ENCODE measurements at places on chromosomes 16 and 17. TPM values are rescaled to one million over a fixed set of nuclear protein-coding genes. Genes with fewer than 3 reads are reported as not detected.

DNA sequence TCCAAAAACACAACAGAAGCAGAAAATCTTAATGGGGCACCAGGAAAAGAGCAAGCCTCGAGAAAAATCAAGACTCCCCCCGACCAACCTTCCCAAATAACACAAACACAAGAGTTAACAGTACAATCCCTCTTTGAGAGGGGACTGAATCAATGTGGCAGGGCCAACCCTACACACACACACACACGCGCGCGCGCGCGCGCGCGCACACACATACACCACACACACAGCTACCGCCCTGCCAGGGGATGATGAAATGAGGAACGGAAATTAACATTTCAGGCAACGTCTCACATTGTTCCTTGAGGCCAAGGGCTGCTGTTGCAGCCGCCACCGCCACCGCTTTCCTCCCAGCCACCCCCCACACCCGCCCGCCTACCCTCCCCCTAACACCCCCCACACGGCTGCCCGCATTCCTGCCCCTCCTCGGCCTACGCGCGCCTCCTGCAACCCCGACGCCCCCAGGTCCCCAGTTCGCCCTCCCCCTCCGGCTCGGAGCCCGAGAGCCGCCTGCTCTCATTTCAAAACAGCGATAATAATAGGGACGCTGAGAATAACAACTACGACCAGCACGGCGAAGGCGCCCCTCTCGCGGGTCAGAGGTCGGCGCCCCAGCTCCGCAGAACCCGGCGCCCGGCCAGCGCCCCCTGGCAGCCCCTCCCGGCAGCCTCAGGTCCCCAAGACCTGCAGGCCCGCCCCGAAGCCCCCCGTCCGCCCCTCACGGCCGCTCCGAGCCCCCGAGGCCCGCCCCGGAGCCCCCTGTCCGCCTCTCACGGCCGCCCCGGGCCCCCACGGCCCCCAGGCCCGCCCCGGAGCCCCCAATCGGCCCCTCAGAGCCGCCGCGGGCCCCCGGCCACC is 1.1 kb downstream of the ANKRD11 start:
- H3K4me3 ChIP-seq = peak overlapping the region; percentile 98
- H3K27me3 ChIP-seq = no peaks in the 10 kb centered on the region
- peak overlapping the region; percentile 95 for H3K27ac ChIP-seq
- no peaks in the 10 kb centered on the region for H3K36me3 ChIP-seq
- H3K4me1 ChIP-seq = peaks cover 50% of the 10 kb centered on the region
- peak; percentile 95 for DNase-seq

C16orf96 gene
- total RNA-seq = 0.16 TPM

GRCh38 chr17:68600931-68601564 is at the start of gene FAM20A:
Gene FAM20A (minus strand): TSS chr17:68601367. CDS start chr17:68600666, 701 bp downstream.
- no peak for DNase-seq
- peak within 1 kb of the TSS; percentile 46 for H3K4me3 ChIP-seq
- peak within 1 kb of the TSS; percentile 69 for H3K27ac ChIP-seq
- H3K4me1 ChIP-seq = peaks cover 17% of the 10 kb centered on the region

DNA sequence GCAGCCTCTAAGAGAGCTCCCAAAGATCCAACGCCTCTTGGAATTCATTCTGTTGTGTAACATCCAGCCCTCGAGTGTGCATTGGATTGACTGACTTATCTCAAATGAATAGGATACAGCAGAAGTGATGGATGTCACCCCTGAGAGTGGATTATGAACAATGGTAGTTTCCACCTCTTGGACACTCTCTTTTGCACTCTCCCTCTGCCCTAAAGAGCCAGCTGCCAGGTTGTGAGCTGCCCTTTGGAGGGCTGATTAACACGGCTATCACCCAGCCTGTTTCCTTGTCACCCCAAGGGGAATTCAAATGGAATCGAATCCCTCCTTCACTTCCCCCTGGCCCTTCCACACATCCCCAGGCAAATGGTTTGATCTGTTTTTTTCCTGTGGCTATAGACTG is 21.2 kb upstream of the HAPSTR1 start:
- no peaks in the 10 kb centered on the region for H3K36me3 ChIP-seq
- no peak overlapping the region for H3K4me3 ChIP-seq
- H3K4me1 ChIP-seq = no peaks in the 10 kb centered on the region
- no peak overlapping the region for H3K27ac ChIP-seq
- H3K27me3 ChIP-seq = no peaks in the 10 kb centered on the region
- DNase-seq = no peak

DNA sequence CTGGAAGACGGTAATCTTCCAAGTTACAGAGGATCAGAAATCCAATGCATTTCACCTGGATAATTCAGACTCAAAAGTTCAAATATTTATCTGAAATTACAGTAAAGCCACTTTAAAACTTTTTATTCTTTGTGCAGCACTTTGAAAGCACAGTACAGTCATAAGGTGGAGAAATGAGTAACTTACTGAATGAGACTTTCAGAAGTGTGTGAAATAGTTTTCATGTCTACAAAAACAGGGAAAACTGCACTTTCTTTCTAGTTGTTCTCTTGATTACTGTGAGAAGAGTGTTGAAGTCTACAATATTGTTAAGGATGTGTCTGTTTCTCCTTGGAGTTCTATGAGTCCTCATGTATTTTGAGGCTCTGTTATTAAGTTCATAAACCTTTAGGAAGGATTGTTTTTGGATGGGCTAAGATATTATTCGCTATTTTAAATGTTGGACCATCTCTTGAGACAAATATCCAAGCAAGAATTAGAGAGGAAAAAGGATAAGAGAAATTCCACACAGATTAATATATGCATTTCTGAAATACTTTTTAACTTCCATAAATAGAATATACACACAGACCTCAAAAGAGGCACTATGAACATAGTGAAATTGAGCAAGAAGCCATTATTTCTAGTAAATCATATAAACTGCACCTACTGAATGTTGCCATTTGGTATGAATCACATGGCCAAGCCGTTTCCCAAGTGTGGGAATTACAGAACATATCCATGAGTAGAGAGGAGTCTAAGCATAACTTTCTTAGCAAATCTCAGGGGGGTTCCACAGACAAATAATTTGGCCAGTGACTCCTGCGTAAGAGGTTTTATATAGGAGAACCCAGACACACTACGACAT is 83.6 kb upstream of the PLEKHM1 start:
- no peak for DNase-seq
- H3K36me3 ChIP-seq = no peaks in the 10 kb centered on the region
- no peak overlapping the region for H3K4me3 ChIP-seq
- H3K27me3 ChIP-seq = no peaks in the 10 kb centered on the region

TP53TG3 gene
- total RNA-seq = not detected

DNA sequence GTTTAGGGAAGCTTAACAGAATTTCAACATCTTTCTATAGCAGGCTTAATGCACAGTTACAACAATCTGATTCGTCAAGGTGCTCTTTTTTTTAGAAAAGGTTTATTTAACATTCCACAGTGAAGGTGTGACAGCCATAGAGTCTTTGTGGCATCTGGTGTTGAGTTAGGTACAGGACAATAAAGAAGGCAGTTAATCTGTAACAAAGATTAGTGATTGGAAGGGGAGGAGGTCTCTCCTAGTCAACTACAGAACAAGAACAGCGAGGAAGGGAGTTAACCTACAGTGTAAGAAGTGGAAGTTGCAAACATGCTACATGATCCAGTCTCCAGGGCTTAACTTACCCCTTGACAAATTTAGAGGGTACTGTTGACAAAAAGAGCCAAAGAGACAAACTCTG is 3.0 kb upstream of the ZDHHC7 start:
- no peaks in the 10 kb centered on the region for H3K4me1 ChIP-seq
- H3K27me3 ChIP-seq = no peaks in the 10 kb centered on the region
- no peak overlapping the region for H3K27ac ChIP-seq

DNA sequence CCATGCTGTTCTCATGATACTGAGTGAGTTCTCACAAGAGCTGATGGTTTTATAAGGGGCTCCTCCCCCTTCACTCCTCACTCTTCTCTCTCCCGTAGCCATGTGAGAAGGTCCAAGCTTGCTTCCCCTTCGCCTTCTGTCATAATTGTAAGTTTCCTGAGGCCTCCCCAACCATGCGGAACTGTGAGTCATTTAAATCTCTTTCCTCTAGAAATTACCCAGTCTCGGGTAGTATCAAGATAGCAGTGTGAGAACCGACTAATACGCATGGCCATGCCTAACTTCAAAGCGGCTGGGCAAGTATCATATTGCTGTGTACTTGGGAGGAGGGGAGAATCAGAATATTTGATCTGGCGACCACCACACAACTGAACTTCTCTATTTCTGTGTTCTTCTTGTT is 88.3 kb downstream of the PRKCB start:
- no peak overlapping the region for H3K4me3 ChIP-seq
- H3K27ac ChIP-seq = no peak overlapping the region
- no peaks in the 10 kb centered on the region for H3K27me3 ChIP-seq
- H3K36me3 ChIP-seq = no peaks in the 10 kb centered on the region

DNA sequence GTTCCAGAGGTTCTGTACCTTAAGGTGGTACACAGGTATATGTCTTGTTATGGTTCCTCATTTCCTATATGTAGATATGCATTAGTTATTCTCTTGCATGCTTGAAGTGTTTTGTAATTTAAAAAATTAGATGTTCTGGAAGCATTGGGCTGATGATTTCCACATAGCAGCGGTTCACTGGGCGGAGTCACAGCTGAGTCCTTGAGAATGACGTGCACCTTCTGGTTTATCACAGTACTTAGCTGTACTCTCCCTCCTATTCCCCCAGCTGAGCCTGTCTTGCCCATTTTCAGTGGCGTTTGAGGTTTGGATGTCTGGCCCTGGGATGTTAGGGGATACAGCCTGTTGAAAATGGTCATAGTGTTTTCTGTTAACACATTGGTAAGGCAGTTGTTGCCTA is 327.1 kb downstream of the SNX29 start:
- H3K27ac ChIP-seq = no peak overlapping the region
- no peak for DNase-seq
- peaks cover 19% of the 10 kb centered on the region for H3K4me1 ChIP-seq
- H3K27me3 ChIP-seq = no peaks in the 10 kb centered on the region
- no peaks in the 10 kb centered on the region for H3K36me3 ChIP-seq

DNA sequence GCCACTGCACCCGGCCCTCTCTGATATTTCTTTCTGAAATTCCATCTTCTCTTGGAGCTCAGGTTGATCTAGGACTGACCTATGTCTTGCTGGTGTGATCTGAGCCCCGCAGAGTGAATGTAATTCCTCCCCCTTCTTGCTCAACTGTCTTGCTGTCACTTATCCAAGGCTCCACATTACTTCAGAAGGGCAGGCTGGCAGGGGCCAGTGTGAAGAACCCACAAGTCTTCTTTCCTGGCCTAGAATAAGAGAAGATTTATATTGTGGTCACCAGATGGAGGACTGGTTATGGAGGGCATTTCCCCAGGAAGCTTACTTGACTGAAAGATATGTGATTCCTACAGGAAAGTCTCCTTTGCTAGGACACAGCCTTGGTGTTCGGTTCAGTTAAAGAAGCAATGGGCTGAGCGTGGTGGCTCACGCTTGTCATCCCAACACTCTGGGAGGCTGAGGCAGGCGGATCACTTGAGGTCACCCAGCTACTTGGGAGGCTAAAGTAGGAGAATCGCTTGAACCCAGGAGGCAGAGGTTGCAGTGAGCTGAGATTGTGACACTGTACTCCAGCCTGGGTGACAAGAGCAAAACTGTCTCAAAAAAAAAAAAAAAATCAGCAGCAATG is 13.4 kb downstream of the ITGAL start:
- no peaks in the 10 kb centered on the region for H3K4me1 ChIP-seq
- no peaks in the 10 kb centered on the region for H3K36me3 ChIP-seq
- DNase-seq = no peak
- no peak overlapping the region for H3K27ac ChIP-seq
- peaks cover 5% of the 10 kb centered on the region for H3K27me3 ChIP-seq

GRCh38 chr17:75396796-75397195 is 8.7 kb downstream of the GRB2 start:
- peaks cover 45% of the 10 kb centered on the region for H3K4me1 ChIP-seq
- no peak for DNase-seq
- H3K4me3 ChIP-seq = no peak overlapping the region
- no peaks in the 10 kb centered on the region for H3K27me3 ChIP-seq
- no peaks in the 10 kb centered on the region for H3K36me3 ChIP-seq

SEPTIN12 gene
- not detected for total RNA-seq

DNA sequence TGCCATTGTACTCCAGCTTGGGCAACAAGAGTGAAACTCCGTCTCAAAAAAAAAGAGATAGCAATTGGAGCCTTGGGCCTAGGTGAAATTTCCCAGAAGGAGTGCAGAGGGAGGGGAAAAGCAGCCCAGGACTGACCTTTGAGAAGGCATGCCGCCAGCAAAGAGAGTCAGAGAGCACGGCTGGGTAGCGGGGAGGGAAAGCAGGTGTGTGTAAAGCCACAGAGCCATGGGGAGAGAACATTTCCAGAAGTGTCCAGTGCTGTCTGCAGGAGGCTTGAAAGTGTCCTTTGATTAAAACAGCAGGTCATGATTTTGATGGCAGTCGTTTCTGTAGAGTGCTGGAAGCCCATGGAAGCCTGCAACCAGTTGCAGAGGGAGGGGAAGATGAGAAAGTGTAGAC is 8.1 kb downstream of the C16orf54 start:
- H3K4me3 ChIP-seq = no peak overlapping the region
- no peaks in the 10 kb centered on the region for H3K4me1 ChIP-seq
- H3K27ac ChIP-seq = no peak overlapping the region
- H3K36me3 ChIP-seq = no peaks in the 10 kb centered on the region
- H3K27me3 ChIP-seq = peaks cover 23% of the 10 kb centered on the region

SLC4A1 gene
- not detected for total RNA-seq

DNA sequence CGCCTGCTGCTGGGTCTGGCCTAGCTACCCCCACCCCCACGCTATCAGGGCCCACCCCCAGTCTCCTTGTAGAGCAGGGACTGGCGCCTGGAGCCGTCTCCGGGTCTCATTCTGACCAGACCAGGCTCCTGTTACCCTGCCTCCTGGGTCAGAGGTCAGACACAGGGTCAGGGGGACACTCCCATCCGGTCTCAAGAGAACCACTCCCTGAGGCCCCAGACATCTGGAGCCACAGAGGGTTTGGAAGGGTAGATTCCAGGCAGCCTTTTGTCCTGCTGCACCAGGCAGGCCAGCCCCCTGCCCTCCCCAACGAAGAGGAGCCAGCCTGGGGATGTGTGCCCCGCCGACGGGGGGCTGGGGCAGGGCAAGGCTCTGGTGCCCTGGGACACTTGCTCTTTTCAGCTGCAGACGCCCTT is 944 bp upstream of the WFIKKN1 start:
- H3K27me3 ChIP-seq = no peaks in the 10 kb centered on the region
- no peak for DNase-seq
- H3K4me1 ChIP-seq = peaks cover 29% of the 10 kb centered on the region
- H3K27ac ChIP-seq = no peak overlapping the region
- H3K4me3 ChIP-seq = no peak overlapping the region
- no peaks in the 10 kb centered on the region for H3K36me3 ChIP-seq

DPEP3 gene
- not detected for total RNA-seq

EME1 gene
- not detected for total RNA-seq

KRT222 gene
- 5.0 TPM for total RNA-seq

RASL10B gene
- total RNA-seq = 3.9 TPM

WNT9B gene
- not detected for total RNA-seq

SYT17 gene
- 2.5 TPM for total RNA-seq
